ENCODE measurements at places on chromosomes 12 and 14.

DNA sequence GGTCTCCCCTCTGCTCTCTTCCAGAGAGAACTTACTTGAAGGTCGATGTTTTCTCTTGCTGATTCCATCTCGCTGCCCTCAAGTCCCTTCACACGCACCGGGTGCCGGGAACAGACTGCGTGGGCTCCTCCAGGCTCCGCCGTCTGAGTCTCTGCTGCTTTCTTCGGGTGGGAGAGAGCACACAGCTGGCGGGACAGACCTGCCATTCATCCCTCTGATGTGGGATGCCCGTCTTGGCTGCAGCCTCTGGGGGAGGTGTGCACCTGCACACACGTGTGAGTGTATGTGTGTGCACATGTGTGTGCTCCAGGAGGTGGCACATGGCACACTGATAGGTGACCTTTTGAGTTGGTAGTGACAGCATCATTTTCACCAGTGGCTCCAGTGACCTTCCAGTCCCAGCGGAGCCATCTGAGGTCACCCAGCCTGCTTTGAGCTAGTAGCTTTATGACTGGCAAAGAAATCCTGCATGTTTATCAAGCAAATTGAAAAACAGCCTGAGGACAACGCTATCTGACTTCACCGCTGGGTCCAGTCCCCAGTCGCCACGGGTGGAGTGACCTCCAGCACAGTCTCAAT, at the start of gene NINJ2:
Gene NINJ2, minus strand, starts transcription at position 153 of the 579 bp plus-strand sequence. Its CDS starts 85 bp downstream, at position 68.
- no peak for DNase-seq

DNA sequence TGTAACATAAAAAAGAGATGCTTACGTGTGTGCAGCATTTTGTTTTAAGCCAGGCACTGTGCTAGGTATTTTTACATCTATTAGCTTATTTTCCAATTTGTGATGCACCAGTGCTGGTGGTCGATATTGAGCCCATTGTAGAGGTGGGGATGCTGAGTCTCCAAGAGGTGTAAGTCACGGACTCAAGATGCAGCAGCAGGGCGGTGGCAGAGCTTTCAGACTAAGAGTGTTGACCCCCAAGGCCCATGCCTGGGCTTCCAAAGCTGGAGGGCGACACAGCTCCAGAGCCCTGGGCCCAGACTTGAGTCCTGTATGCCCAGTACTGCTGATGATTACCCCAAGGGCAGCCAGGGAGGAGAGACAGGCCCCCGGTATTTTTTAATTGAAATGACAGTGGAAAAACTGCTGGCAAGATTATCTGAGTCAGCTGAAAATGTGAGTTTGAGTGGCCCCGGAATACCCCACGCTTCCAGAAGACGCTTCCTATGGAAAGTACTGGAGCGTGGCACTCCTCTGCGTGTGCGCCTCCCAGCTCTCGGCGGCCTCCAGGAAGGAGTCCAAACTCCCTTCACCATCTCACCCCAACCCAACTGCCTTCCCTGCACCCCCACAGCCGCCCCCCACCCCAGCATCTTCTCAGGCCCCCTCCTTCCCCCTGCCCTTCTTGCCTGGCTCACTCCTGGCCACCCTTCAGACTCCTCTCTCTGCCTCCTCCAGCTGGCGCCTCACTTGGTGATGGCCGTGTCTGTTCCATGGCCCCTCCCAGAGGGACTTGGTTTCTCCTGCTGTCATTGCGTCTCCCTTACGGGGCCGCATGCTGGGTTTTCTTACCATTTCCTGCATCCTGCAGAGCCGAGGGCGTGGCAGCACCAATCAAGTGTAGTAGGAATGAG, 40.7 kb downstream of the ELK3 start:
- no peak for DNase-seq

DNA sequence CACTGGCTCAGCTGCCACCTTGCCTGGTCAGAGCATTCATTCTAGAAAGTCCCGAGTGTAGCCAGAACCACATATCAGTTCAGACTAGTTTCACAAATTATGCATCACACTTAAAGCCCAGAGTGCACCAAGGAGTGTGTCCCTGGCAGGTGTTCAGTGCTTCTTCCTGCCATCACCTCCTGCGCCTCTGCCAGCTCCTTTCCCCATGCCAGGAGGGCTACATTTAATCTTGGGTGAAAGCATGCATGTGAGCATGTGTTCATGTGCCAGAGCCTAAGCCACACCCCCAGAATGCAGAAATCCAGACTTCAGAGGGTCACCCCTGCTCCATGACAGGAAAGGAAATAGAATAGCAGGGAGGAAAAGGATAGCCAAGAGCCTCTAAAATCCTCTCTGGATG, 381.6 kb downstream of the DPF3 start:
- DNase-seq = no peak

- no peak for DNase-seq
Measured at GRCh38 chr12:25728056-25728595, 175.0 kb upstream of the LMNTD1 start.

DNA sequence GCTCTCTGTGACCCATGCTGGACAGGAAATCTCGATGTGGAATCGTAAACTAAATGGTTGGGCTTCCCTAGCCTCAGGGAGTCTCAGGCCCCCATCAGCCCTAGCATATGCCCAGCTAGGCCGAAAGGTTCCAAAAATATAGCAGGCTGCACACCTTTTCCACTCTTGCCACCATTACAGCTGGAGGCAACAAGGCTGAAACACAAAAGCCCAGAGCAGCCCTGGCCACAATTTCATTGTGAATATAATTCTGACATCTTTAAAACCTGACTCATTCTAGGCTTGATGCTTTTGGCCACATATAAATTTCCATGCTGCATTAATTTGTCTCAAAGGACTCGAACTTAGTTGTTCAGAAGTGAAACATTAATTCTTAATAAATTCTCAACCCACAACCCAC, 382.2 kb downstream of the GRIN2B start:
- no peak for DNase-seq

GRCh38 chr12:77319166-77319565, 253.8 kb upstream of the E2F7 start:
- DNase-seq = no peak

- DNase-seq = no peak
Measured at GRCh38 chr12:123984903-123985302, 11.9 kb downstream of the ZNF664 start.

DNA sequence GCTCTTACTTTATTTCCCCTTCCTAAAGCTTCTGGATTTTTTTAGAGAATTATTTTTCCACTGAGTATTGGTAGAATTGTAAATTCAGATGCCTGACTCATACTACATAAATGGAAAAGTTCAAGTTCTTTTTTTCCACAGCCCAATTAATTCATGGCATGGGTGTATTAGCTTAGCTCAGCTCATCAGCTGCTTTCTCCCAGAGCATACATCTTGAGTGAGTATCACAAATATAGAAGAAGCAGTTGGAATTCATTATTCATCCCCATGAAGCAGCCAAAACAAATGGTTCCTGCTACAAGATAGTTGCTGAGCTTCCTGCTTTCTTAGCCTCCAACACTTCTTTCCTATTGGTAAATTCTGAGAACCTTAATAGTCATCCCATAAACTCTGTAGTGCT, 105.1 kb downstream of the C12orf50 start:
- DNase-seq = no peak

- no peak for DNase-seq
Measured at GRCh38 chr12:20426957-20427356, 58.6 kb downstream of the PDE3A start.

DNA sequence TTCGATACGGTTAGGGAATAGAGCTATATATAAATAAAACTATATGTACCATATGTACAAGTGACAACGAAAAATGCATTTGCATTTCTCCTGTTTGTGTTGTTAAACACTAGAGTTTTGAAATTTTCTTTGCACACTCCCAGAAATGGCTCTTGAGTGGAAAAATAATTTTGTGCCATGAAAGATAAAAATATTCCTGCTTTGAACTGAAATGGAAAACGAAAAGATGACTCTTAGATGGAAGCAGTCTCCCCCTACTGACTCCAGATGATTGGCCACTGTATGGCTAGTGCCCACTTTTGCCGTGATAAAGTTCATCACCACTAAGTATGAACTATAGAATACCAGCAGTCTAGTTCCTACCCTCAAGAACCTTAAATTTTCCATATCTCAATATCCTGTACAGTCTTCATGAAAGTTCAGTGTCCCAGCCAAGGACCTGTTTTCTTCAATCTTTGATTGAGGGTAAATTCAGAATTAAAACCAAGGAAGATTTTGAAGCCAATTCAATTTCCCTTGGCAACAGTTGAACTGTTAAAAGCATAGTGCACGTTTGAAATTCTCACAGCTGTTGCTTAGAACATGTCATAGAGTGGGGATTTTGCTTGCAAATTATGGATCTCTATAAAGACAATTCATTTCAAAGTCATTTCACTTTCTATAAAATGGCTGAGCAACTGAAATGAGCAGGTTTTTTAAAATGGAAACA, 1.6 kb upstream of the PPP2R5E start:
- no peak for DNase-seq

- DNase-seq = no peak
Measured at GRCh38 chr14:28300356-28300755, 466.2 kb upstream of the FOXG1 start.

DNA sequence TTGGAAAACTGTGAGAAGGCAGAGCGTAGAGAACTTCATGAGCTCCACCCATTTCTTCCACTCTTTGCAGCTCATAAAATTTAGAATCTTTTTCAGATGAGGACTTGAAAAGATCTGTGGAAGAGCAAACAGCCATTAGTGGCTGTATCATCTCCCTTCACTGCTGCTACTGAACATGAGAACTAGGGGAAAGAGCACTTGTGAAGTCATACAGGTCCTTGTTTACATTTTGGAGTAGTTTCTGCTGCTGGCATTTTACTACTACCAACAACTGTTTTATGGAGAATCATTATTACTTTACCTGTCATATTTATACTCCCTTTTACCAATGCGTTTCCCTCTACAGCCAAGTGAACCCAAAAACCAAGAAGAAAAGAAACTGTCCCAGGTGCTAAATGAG, 41.0 kb downstream of the RPGRIP1 start:
- no peak for DNase-seq

GRCh38 chr12:105423237-105423636, 92.7 kb downstream of the C12orf75 start:
- no peak for DNase-seq

DNA sequence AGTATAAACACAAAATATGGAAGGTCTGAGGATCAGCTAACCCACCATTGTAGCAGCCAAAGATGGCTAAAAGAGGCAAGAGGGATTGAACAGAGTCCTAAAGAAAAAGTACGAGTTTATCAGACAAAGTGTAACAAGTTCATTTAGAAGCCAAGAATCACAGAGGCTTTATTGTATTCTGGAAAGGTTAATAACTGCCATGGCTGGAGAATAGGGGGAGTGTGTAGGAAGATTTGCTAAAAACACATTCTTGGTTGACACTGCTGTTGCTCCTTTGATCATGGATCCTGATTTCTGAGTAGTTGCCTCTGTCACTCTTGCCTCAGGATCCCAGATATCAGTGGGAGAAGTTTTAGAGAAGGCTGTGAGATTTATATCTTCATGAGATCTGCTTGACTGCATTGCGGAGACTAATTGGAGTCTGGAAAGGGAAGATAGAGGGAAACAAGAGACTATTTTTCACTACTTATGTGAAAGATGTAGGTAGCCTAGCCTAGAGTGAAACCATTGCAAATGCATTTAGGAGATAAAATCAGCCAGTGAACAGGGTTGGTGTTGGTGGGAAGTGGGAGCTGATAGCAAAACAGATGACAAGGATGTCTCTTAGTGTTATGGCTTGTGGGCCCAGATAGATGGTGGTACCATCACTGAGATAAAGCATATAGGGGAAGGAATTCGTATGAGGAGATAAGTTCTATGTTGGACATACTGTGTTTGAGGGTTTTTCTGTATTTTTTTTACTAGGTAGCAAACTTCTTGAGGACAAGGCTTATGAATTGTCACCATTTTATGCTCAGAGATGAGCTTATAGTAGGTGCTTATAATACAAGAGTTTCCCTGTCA, 402.9 kb upstream of the PDE3A start:
- no peak for DNase-seq

GRCh38 chr14:73236752-73237218, 521 bp upstream of the PAPLN start:
- no peak for DNase-seq
